ENCODE measurements at places on chromosomes 13 and 19.

GRCh38 chr13:73235385-73235784 is 176.6 kb downstream of the KLF5 start:
- DNase-seq, result no peak

DNA sequence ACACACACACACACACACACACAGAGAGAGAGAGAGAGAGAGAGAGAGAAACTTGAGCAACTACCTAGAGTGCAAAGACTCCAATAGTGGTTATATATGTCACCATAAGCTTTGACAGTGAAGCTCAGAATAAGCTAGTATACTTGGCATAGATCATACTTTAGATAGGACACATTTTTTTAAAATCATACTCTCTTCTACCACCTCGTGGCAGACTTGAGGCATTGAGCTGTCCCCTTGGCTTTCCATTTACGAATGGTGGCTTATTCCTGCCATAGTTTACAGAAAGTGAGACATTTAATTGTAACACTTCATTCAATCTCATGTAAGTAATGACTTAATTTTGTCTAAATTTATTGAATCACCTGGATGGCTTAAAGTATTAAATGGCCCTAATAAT is 108.2 kb downstream of the EDNRB start:
- DNase-seq, result no peak

DNA sequence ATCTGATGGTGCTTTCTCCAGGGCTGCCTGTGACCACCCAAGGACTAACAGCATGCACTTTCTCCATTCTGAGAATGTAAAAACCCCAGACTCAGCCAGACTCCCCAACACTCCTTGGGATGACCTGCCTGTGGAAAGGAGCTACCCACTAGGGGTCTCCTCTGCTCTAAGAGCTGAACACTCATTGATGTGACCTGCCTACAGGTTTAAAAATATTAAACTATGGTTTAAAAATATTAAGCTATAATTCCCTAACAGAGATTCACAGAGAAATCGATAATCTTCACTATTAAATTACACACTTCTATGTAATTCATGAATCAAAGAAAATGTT is 696.2 kb upstream of the SLITRK5 start:
- no peak for DNase-seq

GRCh38 chr19:49231804-49232203 is 74.2 kb downstream of the TRPM4 start:
- no peak for DNase-seq

GRCh38 chr19:35949131-35949530 is 13.0 kb downstream of the LRFN3 start:
- no peak for DNase-seq

DNA sequence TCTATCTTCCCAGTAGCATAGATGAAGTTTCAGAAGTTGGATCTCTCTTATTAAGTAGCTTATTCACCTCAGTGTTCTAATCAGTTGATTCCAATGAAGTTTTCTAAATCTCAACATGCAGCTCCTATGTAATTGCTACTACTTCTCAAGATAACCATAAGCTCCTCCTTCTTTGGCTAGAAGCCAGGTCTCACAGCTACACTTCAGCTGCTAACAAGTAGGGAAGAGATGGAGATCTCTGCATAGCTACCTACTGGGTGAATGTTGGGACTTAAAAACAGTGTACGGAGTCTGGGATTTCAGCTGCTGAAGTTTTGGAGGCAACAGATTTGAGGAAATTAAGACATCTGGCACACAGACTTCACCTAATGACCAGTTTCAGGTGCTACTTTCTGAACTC is 661.0 kb downstream of the SLITRK1 start:
- no peak for DNase-seq

DNA sequence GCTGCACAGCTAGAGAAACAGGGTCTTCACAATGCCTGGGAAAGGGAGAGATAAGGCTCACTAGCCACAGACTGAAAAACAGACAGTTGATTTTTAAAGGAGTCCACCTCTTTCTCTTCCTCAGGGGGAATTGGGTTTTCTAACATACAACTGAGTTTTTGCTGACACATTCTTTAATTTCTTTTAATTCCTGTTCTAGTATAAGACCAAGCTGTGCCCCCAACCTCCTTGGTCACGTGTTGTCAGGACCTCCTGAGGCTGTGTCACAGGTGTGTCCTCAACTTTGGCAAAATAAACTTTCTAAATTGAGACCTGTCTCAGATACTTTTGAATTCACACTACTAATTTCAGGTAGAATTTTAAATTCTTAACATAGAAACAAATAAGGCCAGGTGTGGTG is 12.1 kb upstream of the ZNF492 start:
- no peak for DNase-seq

- no peak for DNase-seq
Measured at GRCh38 chr19:32816555-32817099, 52.9 kb downstream of the SLC7A9 start.

- DNase-seq, result no peak
Measured at GRCh38 chr13:22265563-22265962, 594.7 kb downstream of the FGF9 start.
